ENCODE measurements at places on chromosomes 7 and 10. TPM values are rescaled to one million over a fixed set of nuclear protein-coding genes. Genes with fewer than 3 reads are reported as not detected.

UPK3BL2 gene
- total RNA-seq: 3.3 TPM

SPDYE18 gene
- total RNA-seq: not detected

DOCK1 gene
- 45.0 TPM for total RNA-seq

PIK3CG gene
- 0.82 TPM for total RNA-seq

PLXNA4 gene
- 3.3 TPM for total RNA-seq

SLC13A1 gene
- not detected for total RNA-seq

EIF3A gene
- 137 TPM for total RNA-seq

MAGI2 gene
- 5.8 TPM for total RNA-seq

SLC16A12 gene
- 0.31 TPM for total RNA-seq

MBLAC1 gene
- total RNA-seq: 2.7 TPM

STOX1 gene
- 0.12 TPM for total RNA-seq

UBN2 gene
- total RNA-seq: 17.1 TPM

C10orf105 gene
- not detected for total RNA-seq

SAP25 gene
- 1.4 TPM for total RNA-seq

AKR1B15 gene
- total RNA-seq: not detected

TMEM130 gene
- 8.9 TPM for total RNA-seq

GGCT gene
- 27.7 TPM for total RNA-seq

ZNF488 gene
- total RNA-seq: 1.4 TPM

SMO gene
- total RNA-seq: 20.0 TPM

PTPRN2 gene
- not detected for total RNA-seq

AKR1C3 gene
- total RNA-seq: 0.43 TPM

RBP4 gene
- total RNA-seq: 0.36 TPM

SLC35G1 gene
- 3.5 TPM for total RNA-seq

HK1 gene
- total RNA-seq: 95.0 TPM

GRID2IP gene
- 0.07 TPM for total RNA-seq

CYP3A4 gene
- total RNA-seq: not detected

SSC4D gene
- total RNA-seq: 6.0 TPM

KIFBP gene
- total RNA-seq: 34.9 TPM

LHFPL3 gene
- total RNA-seq: not detected

C1GALT1 gene
- total RNA-seq: 38.6 TPM

KCNH2 gene
- 4.6 TPM for total RNA-seq

VGF gene
- 40.5 TPM for total RNA-seq

CSTF2T gene
- total RNA-seq: 23.9 TPM

NCF1 gene
- total RNA-seq: not detected

TUBB8 gene
- not detected for total RNA-seq

ELMO1 gene
- 17.8 TPM for total RNA-seq

ECHDC3 gene
- 1.9 TPM for total RNA-seq

SLC29A4 gene
- 8.2 TPM for total RNA-seq

IRF5 gene
- total RNA-seq: 0.36 TPM

MRC1 gene
- total RNA-seq: 0.05 TPM

OR2A1 gene
- not detected for total RNA-seq

SPDYE16 gene
- total RNA-seq: not detected

PRXL2A gene
- 24.3 TPM for total RNA-seq

KCNMA1 gene
- 45.8 TPM for total RNA-seq

RAMP3 gene
- not detected for total RNA-seq

NET1 gene
- 43.5 TPM for total RNA-seq

GRM3 gene
- not detected for total RNA-seq

TMEM213 gene
- total RNA-seq: not detected

TCF7L2 gene
- 52.4 TPM for total RNA-seq

SLC18A2 gene
- not detected for total RNA-seq

RNF32 gene
- 2.7 TPM for total RNA-seq

Measured in astrocyte (in vitro differentiated cells and primary cell).